Cardiac fibroblast (primary cell): ENCODE measurements at places on chromosomes 13 and 19.

- DNase-seq, result peak; percentile 96
These were observed 4.1 kb downstream of the IER2 start for GRCh38 chr19:13154241-13154778.

DNA sequence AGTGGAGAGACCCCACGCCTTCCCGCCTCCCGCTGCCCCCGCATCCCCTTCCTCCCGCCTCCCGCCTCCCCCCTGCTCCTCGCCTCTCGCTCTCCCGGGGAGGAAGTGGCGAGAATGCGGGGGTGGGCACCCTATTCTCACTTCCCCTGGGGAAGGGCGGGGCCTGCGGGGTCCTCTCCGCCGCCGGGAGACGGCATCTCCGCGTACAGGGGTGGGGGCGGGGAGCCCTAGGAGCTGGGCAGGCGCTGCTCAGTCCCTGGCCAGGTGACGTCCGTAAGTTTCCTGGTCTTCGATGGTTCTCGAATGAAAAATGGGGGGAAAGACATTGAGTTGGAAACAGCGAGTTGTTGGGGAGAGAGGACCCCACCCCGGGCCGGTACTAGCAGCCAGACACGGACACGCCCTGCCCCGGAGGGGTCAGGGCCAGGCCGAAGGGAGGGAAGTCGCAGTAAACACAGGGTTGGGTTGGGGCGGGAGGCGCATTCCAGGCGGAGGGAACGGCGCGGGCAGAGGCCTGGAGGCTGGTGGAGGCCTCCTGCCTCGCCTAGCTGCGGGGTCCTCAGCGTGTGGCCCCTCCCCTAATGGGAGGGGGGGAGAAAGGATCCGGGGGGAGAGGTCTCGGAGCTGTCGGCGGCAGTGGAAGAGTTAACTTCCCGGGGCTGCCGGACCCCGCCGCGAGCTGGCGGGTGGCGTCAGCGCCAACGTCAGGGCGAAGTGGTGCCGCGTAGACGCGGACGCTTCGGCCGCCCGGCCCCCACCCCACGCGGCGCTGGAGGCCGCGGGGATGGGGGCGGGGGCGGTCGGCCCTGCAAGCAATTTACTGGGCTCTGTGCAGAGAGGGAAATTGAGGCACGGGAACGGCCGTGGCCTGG is 10.4 kb upstream of the JUND start:
- DNase-seq, result peak; percentile 89

DNA sequence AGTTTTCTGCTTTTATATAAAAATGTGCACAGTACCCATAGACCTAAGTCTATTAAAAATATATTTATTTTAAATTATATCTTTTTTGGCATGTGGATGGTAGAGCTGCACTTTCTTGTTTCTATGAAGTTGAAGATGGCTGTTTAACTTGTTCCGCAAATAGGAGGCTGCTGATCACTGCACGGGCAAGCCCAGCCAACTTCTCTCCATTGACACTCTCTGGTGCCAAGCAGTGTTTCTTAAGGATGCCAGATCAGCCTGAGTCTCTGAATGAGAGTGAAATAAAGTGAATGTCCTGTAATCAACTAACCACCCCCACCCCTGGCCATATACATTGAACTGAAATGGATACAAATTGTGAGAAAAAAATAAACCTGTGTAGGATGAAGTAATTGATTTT is 202.9 kb upstream of the KLHL1 start:
- no peak for DNase-seq

- no peak for DNase-seq
These were observed 2.7 kb upstream of the MADCAM1 start for GRCh38 chr19:493391-494170.

DNA sequence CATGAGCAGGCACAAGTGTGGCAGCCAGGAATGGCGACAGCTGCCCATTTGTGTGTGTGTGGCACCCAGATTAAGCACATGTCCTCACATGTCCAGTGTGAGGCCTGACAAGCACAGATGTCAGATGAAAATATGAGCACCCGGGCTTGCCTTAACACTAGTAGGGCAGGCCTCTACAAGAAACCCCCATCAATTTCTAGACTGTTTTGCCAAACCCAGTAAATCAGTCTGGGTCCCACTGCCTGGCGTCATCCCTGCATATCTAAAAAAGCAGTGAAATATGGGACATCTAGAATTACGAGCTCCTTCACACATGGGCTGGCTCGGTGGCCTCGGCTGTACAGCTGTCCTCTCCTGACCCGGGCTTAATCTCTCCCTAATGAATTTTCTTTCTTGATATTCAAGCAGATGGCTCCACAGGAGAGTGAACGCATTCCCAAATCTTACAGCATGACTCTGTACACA is 432.7 kb downstream of the FOXO1 start:
- DNase-seq, result no peak

GRCh38 chr13:28954419-28954725 is 134.2 kb downstream of the MTUS2 start:
- DNase-seq, result no peak

DNA sequence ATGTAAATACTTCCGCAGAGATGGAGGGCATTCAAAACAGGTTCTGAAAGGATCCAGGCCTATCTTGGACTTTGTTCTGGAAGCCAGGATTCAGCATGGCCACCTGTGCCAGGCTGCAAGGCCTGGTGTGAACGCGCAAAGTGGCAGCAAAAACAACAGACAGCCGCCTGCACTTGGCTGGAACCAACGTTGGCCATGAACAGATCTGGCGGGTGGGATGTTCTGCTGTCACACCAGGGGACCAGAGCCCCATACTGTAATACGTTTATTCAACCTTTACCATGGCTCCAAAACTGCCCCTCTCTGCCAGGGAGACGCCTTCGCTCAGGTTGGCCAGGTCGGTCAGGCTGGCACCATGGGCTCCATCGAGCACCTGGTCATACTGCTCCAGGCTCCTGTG is 69.7 kb downstream of the EPS15L1 start:
- no peak for DNase-seq

- peak; percentile 50 for DNase-seq
These were observed 69.9 kb downstream of the RUBCNL start for GRCh38 chr13:46317120-46317519.

GRCh38 chr19:7561325-7561724 is 25.8 kb downstream of the PNPLA6 start:
- DNase-seq, result no peak

DNA sequence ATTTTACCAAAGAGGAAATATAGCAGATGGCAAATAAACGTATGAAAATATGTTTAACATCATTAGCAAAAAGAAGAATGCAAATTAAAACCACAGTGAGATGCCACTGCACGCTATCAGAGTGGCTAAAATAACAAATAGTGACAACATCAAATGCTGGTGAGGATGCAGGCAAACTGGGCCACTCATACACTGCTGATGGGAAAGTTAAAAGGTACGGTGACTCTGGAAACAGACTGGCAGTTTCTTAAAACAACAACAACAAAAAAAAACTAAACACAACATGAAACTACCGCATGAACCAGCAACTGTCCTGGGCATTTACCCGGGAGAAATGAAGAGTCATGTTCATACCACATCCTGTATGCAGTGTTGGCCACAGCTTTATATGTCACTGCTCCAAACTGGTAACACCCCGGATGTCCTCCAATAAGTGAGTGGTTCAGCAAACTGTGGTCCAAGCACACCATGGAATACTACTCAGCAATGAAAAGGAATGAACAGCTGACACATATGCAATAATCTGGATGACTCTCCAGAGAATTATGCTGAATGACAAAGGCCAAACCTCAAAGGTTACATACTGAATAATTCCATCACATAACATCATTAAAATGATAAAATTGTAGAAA is 22.3 kb downstream of the EPS15L1 start:
- peak; percentile 24 for DNase-seq

GRCh38 chr19:42475366-42475765 is 32.6 kb upstream of the CXCL17 start:
- no peak for DNase-seq

DNA sequence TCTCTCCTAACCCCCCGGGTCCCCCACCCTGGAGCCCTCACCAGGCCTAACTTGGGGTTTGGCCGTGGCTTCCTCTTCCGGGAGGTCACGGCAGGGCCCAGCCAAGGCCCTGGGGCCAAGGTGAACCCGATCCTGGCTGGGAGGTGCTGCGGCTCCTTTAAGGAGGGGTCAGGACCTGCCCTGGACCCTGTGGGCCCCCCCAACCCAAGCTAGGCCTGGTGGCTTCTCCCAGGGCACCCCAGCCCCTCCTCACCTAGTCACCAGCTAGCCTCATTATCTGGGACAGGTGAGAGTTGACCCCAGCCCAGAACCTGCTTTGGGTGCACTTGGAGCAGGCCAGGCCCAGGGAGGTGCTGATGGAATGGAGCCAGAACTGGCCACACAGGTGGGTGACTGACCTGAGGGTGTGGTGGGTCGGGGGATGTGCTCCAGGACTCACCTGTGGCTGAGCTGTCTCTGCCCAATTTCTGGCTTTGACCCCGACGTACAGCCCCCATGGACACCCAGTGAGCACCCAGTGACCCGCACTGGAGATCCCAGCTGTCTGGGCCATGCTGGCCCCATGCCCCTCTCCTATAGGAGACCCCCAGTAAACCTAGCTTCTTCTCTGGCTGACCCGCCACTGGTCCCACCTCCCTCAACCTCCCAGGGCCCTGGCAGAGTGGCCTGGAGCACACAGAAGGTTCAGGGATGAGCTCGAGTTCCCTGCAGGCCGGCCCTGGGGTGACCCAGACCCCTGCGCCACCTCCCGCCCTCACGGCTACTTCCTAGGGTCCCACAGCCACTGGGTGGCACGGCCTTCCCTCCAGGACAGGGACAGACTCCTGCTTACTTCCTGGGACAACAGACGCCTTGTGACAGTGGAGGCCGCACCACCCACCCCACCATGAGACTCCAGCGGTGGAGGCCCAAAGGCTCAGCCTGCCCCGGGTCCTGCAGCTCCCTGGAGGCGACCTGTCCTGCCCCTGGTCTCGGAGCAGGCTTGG is 6.7 kb upstream of the MKNK2 start:
- no peak for DNase-seq

- no peak for DNase-seq
These were observed 9.6 kb downstream of the BCAM start for GRCh38 chr19:44818466-44819031.

GRCh38 chr19:13362668-13363067 is 143.6 kb downstream of the CACNA1A start:
- DNase-seq, result no peak

GRCh38 chr13:23817830-23818229 is 71.4 kb downstream of the MIPEP start:
- no peak for DNase-seq

DNA sequence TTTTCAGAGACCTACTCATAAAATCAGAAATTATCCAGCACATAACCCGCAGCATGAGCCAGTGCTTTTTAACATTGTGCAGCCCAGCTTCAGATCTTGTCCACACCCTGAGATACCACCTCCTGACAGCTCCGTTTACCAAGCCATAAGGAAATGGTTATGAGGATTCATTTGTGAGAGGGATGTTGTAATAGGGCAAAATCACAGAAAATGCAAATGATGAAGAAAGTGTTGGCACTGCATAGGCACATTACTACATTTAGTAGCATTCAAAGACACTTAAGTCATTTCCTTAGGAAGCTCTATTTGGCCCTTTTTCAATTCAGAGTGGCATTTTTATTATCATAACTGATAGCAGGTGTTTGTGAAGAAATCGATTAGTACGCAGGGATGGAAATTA is 277.5 kb downstream of the DNAJC15 start:
- peak; percentile 52 for DNase-seq

DNA sequence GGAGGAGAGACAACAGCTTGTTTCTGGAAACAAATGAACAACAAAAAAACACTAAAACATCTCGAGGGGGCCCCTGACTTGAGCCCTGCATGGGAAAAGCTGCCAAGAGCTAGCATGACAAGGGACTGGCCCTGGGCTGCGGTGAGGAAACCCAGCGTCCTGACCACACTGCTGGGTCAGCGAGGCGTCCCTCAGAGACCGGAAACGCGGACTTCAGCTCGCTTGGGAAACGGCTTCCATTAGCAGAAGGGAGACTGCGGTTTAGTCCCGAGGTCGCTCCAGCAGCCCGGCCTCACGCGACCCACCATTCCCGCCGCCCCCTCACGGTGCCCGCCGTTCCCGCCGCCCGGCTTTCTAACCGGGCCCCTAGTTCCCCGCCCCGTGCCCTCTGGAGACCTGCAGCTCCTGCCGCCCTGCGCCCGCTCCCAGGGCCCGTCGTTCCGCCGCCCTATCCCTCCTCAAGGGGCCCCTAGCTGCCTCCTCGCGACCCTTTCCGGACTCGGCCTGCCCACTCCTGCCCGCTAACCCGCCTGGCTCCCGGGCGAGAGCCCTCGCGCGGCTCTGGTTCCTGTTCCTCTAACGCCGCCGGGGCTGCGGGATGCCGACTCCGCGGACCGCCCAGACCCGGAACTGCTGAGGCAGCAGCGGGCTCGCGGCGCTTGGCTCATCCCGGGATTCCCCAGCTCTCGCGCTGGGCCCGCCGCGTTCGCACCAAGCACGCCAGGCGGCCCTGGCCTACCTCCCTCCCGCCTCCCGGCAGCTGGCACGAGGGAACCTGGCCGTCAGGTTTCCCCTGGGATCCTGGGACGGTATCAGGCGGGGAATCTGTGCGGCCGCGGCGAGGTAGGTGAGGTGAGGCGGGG is at the start of gene CCDC122:
Gene CCDC122, minus strand, starts transcription at position 849 of the 863 bp plus-strand sequence. CDS start 10,364 bp downstream, outside the sequence.
- peak; percentile 83 for DNase-seq

DNA sequence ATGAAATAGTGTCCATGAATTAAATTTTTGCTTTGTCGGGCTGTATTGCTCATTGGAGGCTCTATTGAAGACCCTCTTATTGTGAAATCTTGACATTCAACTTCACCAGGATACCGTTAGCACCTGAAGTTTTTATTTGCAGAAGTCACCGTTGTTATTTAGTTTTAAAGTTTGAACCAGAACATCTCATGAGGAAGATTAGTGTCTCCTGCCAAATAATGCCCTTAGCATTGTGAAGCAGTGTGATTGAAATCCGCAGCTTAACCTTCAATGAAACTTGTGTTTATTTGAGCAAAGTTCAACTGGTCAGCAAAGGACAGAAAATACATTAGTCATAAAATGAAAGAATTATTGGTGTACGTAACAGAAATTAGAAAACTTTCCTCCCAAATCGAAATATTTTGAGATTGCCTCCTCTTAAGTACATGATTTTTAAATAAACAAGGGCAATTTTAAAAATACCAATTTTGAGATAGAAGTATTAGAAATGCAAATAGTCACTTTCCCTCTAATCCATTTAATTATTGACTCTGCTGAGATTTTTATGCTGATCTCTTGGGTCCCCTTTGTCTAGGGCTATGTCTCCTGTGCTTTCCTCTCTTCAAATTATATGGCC is 84.4 kb downstream of the WDFY2 start:
- no peak for DNase-seq

- DNase-seq, result no peak
These were observed 786.4 kb upstream of the SLITRK1 start for GRCh38 chr13:84668637-84669036.

GRCh38 chr13:33188093-33188882 is 97.3 kb downstream of the STARD13 start:
- DNase-seq, result peak; percentile 56

GRCh38 chr19:45645068-45645630 is 6.0 kb upstream of the EML2 start:
- no peak for DNase-seq
